ENCODE measurements at places on chromosomes 6 and 20.

- no peak for DNase-seq
These were observed 173.1 kb upstream of the SSTR4 start for GRCh38 chr20:22861990-22862389.

DNA sequence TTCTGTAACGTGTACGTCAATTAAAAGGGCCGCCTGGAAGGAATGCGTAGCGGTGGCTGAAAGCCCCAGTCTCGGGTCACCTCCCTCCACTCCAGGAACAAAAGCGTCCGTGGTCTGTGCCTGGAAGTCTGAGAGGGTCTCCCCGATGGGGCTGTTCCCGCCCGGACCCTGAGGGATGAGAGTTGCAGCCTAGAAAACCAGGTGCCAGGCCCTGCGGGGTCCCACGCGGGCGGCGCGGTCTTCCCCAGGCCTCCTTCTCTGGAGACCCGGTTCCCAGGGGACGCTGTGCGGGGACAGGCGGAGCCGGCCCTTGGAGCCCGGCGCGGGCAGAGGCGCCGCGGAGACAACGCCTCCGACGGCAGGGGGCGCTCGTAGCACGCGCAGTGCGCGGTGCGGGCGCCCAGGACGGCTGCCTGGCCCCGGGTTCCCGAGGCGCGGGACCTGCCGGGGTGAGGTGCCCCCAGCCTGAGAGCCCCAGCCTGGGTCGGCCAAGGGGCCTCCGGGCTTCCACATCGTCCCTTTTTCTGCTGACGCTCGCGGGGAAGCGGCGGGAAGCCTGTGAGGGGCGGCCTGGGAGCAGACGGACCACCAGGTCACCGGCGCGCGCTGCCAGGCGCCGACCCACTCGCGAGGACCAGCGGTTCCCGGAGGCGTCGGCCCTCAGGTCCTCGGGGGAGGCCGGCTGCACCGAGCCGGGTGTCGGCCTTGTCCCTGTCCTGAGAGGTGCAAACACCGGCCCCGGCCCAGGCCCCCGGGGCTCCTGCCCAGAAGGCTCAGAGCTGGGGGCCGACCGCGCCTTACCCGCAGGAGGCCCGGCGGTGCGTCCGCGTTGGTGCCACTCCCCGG, 5.3 kb upstream of the FOXC1 start:
- peak; percentile 77 for DNase-seq

- DNase-seq: no peak
These were observed 19.3 kb downstream of the TXNDC5 start for GRCh38 chr6:7891078-7891872.

DNA sequence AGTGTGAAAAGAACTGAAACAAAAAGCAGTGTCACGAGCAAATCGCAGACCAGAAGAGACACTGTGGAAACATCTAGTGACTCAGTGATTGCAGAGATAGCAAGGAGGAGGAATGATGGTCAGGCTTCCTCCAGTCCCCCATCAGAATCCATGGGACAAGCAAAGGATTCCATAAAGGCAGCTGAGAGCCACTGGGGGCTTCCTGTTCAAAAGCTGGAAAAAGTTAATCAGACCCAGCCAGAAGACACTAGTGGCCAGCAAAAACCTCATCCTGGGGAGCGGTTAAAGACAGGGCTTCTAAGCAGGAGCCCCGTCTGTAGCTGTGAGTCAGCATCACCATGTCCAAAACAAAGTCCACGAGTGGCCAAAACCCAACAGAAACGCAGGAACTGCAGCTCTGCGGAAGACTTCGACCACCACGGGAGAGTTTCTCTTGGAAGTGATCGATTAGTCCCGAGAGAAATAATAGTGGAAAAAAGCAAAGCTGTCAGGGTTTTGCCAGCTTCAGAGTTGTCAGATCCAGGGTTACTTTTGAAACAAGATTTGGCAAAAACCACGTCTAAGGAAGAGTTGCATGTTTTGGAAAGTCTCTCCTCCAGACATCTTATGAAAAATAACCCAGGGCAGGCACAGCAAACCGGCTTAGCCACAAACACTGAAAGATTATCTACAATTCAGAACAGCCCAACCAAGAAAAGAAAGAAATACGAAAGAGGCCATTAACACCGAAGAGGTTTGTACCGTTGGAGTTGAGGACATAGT, 51.0 kb downstream of the JAG1 start:
- peak; percentile 40 for DNase-seq

DNA sequence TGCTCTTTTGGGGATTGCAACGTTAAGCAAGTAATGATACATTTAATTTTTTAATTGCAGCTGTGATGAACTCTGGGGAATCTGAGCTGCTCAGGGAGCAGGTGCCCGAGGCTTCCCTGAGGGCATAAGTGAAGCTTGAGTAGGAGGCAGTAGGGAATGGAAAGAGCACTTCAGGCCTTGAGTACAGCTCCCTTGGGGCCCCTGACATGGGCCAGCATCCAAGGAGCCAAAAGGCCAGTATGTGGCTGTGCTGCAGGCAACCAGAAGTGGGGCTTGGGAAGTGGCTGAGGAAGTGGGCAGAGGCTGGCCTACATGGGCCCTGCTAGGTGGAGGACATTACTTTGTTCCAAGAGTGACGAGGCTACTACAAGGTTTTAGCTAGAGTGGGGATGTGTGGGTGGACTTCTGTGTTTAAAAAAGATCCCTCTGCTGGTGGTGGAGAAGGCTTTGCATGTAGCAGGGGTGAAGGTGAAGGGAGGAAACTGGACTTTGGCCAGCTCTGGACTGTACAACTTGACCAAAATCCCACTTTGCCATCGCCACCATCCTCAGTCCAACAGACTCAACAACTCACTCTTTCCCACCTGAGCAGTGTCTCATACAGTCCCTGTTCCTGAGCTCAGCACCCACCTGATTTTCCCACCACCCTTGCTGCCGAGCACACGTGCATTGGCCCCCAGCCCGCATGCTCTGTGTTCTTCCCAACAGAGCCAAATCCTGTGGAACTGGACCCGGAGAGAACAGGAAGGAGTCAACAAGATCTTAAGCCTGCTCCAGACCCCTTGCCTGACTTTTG, 10.9 kb upstream of the ZNF831 start:
- no peak for DNase-seq

Data from hematopoietic multipotent progenitor cell treated with erythropoietin and hydrocortisone succinate and interleukin-3 and kit ligand, for 4 days (in vitro differentiated cells).